Subcutaneous preadipocyte (primary cell): ENCODE measurements at places on chromosomes 11 and 22. TPM values are rescaled to one million over a fixed set of nuclear protein-coding genes. Genes with fewer than 3 reads are reported as not detected.

SCARF2 gene
- 8.0 and 9.6 TPM in 2 replicates for total RNA-seq

SPI1 gene
- total RNA-seq, result not detected in 2 replicates

CXCR5 gene
- total RNA-seq, result not detected in 2 replicates

OR6A2 gene
- under 0.01 and 0.59 TPM in 2 replicates for total RNA-seq

LRRN4CL gene
- 16.4 and 38.2 TPM in 2 replicates for total RNA-seq

GRK3 gene
- total RNA-seq, result 1.4 and 1.8 TPM in 2 replicates

KDM4D gene
- 0.37 and 0.98 TPM in 2 replicates for total RNA-seq

TSSK2 gene
- not detected in 2 replicates for total RNA-seq

CREB3L1 gene
- 14.5 and 15.1 TPM in 2 replicates for total RNA-seq

SLC1A2 gene
- 11.0 and 15.4 TPM in 2 replicates for total RNA-seq

RIMBP3C gene
- total RNA-seq, result 0.39 and 1.1 TPM in 2 replicates
